M059J (cell line): ENCODE measurements at places on chromosomes 12 and 14. TPM values are rescaled to one million over a fixed set of nuclear protein-coding genes. Genes with fewer than 3 reads are reported as not detected.

- no peak for DNase-seq
Measured at GRCh38 chr12:126856958-126857357, 1410.0 kb upstream of the TMEM132C start.

KIF5A gene
- 0.30 and 0.37 TPM in 2 replicates for total RNA-seq

CACNA1C gene
- 1.1 and 3.6 TPM in 2 replicates for total RNA-seq

KLRC4 gene
- not detected in 2 replicates for total RNA-seq

- DNase-seq = peak; percentile 91
Measured at GRCh38 chr12:1661553-1662335, 29.1 kb upstream of the ADIPOR2 start.

KLHL33 gene
- total RNA-seq = not detected in 2 replicates
